ENCODE measurements at places on chromosomes 6 and 20.

GRCh38 chr20:46572153-46572552 lies 21.7 kb upstream of the OCSTAMP start:
- no peak for DNase-seq

DNA sequence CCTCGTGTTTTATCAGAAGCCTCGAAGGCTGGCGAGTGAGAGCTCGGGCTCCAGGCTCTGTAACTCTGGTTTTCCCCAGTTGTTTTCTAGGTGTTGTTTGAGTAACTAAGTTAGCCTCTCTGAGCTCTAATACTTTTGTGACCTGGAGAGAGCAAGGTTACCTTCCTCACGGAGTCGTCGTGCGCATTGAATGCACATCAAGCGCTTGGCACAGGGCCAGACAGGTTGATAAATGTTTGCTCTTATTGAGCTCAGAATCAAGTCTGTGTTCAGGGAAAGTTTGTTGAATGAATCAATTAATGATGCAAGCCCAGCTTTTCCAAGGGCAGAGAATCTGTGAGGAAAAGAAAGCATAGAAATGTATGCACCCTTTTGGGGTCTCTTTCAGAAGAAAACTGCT lies 33.5 kb downstream of the EDN3 start:
- no peak for DNase-seq

DNA sequence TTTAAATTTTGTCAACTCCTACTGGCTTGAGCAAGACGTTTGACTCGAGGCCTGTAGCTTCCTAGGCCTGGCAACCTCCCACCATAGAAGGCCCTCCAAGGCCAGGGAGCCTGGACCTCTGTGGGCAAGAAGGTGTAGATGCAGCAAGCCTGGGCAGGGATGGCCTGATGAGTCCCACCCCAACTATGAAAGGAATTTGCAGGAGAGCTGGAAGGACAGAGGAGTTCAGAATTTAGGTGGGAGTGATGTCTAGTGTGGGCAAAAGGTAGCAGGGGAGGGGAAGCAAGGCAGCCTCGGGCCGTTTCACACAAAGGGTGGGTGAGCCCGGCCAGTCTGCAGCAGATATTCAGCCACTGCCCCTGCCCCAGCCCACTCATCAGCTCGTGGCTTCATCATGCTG lies 245.2 kb downstream of the CDH26 start:
- no peak for DNase-seq

- no peak for DNase-seq
Observed at GRCh38 chr6:145630598-145630997, 104.7 kb downstream of the EPM2A start.

- no peak for DNase-seq
Observed at GRCh38 chr20:23387118-23387443, 25.1 kb downstream of the GZF1 start.

GRCh38 chr6:6635291-6635690 lies 46.8 kb downstream of the LY86 start:
- DNase-seq = no peak

- no peak for DNase-seq
Observed at GRCh38 chr6:26611599-26611998, 14.8 kb downstream of the ABT1 start.

DNA sequence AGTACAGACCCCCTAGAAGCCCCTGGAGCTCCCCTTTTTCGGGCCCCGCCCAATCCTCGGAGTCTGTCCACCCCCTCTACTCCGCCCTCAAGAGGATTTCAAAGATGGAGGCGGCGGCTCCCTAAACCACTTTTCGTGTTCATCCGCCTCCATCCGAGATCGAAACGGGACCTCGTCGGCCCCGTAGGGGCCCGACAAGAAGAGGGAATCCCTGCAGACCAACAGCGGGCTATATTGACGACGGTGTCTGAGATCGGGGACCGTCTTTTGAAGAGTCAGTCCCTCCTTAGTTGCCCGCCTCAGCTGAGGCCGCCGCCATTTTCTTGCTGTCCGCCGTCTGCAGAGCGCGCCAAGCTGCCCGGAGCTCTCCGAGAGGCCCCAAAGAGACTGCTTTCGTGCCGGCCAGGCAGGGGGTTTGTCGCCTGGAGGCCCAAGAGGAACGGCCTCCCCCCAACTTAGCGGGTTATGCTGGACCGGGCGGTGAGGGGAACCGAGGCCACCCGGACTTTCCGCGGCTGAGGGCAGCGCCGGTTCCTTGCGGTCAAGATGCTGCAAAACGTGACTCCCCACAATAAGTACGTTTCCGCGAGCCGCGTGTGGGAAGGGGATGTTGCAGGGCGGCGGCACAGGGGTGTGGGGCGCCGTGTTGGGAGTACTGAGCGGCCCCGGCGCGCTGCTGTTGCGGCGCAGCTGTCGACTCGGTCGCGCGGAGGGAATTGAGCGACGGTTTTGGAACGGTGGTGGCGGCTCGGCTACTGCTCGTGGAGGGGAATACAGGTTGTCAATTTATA lies 4.2 kb downstream of the BRD2 start:
- DNase-seq = no peak

DNA sequence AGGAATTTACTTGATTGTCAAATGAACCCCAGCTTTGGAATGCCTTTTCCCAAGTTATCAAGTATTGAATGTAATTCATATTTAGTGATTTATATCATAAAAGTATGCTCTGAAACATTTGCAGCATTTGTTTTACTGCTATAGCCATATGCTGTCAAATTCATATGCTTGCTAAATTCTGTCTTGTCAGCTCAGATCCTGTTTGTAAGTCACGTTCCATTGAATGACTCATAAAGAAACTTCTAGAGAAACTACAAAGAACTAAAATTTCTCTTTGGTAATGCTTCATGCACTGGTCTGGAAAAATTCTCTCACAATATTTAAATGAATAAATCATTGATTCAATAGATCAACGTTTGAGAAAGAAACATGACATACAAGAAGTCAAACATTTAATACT lies 445.9 kb downstream of the PHF3 start:
- DNase-seq = no peak

GRCh38 chr6:13417431-13417830 lies 70.0 kb downstream of the GFOD1 start:
- no peak for DNase-seq

DNA sequence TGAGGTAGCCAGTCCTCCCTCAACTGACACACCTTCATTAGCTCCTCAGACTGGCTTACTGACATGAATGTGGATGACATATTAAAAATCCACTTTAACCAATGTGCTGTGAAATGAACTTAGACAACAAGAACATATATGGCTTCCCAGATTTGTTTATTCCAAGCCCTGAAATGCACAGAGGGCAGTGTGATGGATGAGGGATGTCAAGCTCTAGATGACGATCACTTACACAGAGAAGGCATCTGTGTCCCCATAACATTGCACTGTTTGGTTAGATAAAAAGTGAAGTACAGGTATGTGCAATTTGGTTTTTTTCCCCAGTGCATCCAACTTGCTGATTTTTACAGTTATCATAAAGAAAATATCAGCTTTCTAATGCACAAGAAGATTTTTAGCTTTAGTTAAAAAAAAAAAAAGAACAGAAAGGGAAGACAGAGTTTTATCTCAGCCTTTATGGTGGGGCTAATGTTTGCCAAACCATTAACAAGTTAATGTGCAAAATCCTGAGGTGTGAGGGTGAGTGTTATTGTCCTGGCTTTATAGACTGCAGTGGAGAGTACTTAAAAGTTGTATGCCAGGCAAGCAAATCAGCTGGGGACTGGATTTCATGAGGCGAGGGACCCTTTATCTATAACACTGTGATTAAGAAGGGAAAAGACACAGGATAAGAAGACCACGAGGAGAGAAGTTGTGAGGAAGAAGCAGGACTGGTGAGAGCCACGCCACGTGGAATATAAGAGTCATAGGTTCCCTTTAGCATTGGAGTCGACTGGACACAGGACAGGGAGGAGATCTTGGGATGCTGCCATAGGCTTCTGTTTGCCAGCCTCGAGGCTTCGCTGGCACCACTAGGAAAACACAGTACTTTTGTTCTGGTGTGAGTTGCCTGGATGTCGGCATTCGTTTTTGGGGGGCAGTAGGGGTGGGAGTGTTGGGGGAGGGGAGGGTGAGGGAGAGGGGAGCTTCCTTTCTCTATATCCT lies 90.0 kb upstream of the BACH2 start:
- no peak for DNase-seq

- DNase-seq = no peak
Observed at GRCh38 chr6:89084954-89085353, 4.4 kb downstream of the PNRC1 start.

GRCh38 chr6:113597231-113597583 lies 259.9 kb upstream of the MARCKS start:
- no peak for DNase-seq

GRCh38 chr20:40547483-40548091 lies 141.4 kb downstream of the MAFB start:
- no peak for DNase-seq

GRCh38 chr20:47007826-47008655 lies 113.4 kb downstream of the EYA2 start:
- no peak for DNase-seq

DNA sequence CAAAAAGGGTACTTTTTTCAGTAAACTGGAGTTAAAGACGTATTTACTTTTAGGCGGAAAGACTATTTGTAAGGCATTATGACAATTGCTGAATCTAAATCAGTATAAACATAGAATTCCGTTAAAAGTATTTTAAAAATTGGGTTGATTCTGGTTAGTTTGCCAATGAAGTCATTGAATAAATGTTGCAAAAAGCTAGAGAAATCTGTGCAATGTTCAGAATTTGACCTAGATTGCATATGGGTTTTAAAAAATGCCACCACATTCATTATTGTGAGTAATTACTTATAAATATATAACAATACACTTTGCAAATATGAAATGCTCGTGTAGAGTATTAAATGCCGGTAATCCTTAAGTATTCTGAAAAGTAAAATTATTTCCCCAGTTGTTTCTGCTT lies 116.5 kb upstream of the EEF1E1 start:
- no peak for DNase-seq

DNA sequence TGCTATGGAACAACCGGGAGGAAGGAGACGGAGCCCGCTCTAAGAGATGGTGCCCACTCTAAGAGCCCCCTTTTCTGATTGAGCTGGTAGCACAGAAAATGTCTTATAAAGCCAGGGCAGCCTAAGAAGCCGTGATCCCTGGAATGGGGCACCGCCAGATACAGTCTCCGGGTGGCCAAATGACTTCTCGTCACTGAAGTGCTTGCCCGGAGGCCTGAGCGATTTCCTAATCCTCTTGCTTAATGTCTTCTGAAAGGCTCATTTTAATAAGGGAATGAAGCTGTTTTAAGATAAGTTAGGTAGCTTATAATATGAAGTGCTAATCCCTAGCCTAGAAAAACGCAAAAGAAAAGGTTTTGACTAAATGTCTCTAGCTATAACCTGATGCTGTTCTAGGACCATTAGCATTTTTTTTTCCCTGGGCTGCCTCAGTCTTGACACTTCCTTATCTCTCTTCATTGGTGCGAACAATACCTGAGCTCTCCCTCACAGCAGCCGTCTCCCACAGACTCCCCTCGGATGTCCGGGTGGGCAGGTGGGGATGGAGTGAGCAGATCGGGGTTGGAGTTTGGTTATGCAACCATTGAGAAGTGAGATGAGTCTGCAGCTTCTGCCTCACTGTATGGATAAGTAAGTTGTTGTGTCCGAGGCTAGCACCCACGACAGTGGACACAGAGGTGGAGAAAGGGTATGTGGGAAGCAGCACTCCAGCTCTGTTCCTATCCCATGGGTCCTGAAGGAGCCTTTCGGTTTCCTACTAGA lies 559.4 kb upstream of the AGPAT4 start:
- DNase-seq = no peak

- no peak for DNase-seq
Observed at GRCh38 chr6:10323018-10323417, 91.9 kb downstream of the TFAP2A start.

DNA sequence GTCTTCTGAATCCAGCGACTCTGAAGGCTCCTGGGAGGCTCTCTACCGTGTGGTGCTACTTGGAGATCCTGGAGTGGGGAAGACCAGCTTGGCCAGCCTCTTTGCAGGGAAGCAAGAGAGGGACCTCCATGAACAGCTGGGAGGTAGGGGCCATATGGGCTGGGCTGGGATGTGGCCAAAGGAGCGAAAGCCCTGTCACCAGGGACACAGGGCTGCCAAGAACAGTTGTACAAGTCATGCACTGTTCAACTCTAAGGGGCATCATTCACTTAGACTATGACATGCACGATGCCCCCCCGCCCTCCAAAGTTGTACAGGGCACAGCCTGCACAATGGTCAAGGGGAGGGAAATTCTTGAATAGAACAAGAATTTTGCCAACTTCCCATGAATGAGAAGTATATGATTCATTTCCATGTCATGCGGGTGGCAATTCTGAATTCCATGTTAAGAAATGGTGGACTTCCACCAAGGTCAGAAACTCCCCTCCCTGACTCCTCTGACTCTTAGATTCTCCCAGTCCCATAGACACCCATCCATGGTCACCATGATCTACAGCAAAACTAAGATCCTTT lies 1.6 kb downstream of the REM1 start:
- DNase-seq = no peak

DNA sequence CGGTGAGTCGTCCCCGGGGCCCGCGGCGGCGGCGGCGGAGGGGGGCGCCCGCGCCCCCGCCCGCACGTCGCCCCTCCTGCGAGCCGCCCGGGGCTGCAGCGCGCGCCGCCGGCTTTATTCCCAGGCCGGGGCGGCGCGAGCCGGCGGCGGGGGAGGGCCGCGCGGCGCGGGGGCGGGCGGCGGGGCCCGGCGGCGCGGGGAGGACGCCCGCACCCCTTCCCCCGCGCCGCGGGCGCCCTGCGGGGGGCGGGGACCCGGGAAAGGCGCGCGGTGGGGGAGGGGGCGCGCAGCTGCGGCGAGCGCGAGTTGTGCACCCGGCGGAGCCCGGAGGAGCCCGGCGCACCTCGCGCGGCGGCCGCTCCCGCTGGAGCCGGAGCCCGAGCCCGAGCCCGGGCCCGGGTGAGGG lies 646 bp downstream of the HMGA1 start:
- DNase-seq = no peak

- DNase-seq = peak; percentile 30
Observed at GRCh38 chr20:32483351-32484224, 101.5 kb downstream of the NOL4L start.

- DNase-seq = no peak
Observed at GRCh38 chr6:95517004-95517403, 60.3 kb upstream of the MANEA start.

- DNase-seq = no peak
Observed at GRCh38 chr6:61592238-61592637, 693.8 kb downstream of the KHDRBS2 start.

GRCh38 chr6:155894758-155895157 lies 439.1 kb upstream of the NOX3 start:
- no peak for DNase-seq

DNA sequence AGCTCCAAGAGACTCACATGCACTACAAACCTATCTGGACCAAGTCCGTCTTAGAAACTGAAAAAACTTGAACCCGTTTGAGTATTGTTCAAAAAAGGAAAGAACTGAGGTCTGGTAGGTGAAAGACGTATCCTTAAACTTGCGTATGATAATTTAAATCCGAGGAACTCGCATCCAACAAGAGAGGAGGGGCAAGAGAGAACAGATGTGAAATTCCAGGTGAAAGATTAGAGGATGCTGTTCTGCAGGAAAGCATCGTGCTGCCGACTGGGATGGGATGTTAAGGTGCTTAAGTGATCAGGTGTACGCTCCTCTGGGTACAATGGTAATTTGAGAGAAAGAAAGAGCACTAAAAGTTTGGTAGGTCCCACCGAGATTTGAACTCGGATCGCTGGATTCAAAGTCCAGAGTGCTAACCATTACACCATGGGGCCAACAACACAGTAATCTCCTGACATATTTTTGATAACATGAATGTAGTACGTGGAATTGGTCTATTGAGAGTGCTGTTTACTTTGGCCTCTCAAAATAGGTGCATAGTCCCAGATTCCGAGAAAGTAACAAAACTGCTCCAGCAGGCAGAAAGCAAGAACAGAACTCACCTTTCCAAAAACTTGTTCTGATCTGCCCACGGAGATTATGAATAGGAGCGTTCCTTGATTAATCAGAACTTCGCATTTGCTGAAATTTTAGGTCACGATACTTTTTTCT lies 53.5 kb upstream of the BTN3A2 start:
- peak; percentile 40 for DNase-seq

Measured in activated T-helper 1 cell treated with anti-CD3 and anti-CD28 coated beads, Interleukin-12 subunit alpha, Interleukin-12 subunit beta, Interleukin-2, Interleukin-4 antibody, amounts not matched to agents 30 ng/mL and 10 ng/mL and 1 ng/mL, durations not matched to agents 14 hours and 24 hours and 36 hours (primary cell).